ENCODE measurements at places on chromosomes 11 and 22. TPM values are rescaled to one million over a fixed set of nuclear protein-coding genes. Genes with fewer than 3 reads are reported as not detected.

CRYBA4 gene
- total RNA-seq = not detected

NCF4 gene
- 9.0 TPM for total RNA-seq

EI24 gene
- 65.8 TPM for total RNA-seq

MLC1 gene
- 77.8 TPM for total RNA-seq

MMP13 gene
- total RNA-seq = 1.5 TPM

LRRC75B gene
- total RNA-seq = 6.3 TPM

GAL3ST3 gene
- 5.8 TPM for total RNA-seq

PRG3 gene
- 0.55 TPM for total RNA-seq

KCNQ1OT1 gene
- 9.8 TPM for total RNA-seq

CDC42BPG gene
- 0.59 TPM for total RNA-seq

C11orf42 gene
- not detected for total RNA-seq

SLC22A6 gene
- total RNA-seq = 25.0 TPM

CSTPP1 gene
- total RNA-seq = 46.6 TPM

FADS2 gene
- 125 TPM for total RNA-seq

OR51B2 gene
- total RNA-seq = 0.20 TPM

CD44 gene
- total RNA-seq = 72.2 TPM

TMEM225 gene
- not detected for total RNA-seq

CSNK2A3 gene
- total RNA-seq = 2.7 TPM

OR52H1 gene
- total RNA-seq = 0.40 TPM

MEI1 gene
- total RNA-seq = 1.5 TPM

OR8G1 gene
- total RNA-seq = not detected

TSPAN32 gene
- 2.5 TPM for total RNA-seq

OR8B3 gene
- not detected for total RNA-seq

PRODH gene
- 75.3 TPM for total RNA-seq

MMP27 gene
- not detected for total RNA-seq

OOSP4A gene
- total RNA-seq = not detected

HTR3B gene
- not detected for total RNA-seq

DMC1 gene
- 3.9 TPM for total RNA-seq

B3GAT3 gene
- 26.6 TPM for total RNA-seq

TOMT gene
- total RNA-seq = not detected

SPTBN2 gene
- total RNA-seq = 34.6 TPM

GLB1L3 gene
- 0.28 TPM for total RNA-seq

CCDC134 gene
- total RNA-seq = 10.0 TPM

RAG2 gene
- not detected for total RNA-seq

ZBTB16 gene
- 17.9 TPM for total RNA-seq

IL10RA gene
- total RNA-seq = 6.3 TPM

IGF2 gene
- total RNA-seq = 558 TPM

HEPACAM gene
- 31.1 TPM for total RNA-seq

ASPHD2 gene
- 3.7 TPM for total RNA-seq

OR51B5 gene
- 0.99 TPM for total RNA-seq

CARD16 gene
- 9.7 TPM for total RNA-seq

Data from spinal cord (tissue), 10 donors.